ENCODE measurements at places on chromosomes 1 and 21.

DNA sequence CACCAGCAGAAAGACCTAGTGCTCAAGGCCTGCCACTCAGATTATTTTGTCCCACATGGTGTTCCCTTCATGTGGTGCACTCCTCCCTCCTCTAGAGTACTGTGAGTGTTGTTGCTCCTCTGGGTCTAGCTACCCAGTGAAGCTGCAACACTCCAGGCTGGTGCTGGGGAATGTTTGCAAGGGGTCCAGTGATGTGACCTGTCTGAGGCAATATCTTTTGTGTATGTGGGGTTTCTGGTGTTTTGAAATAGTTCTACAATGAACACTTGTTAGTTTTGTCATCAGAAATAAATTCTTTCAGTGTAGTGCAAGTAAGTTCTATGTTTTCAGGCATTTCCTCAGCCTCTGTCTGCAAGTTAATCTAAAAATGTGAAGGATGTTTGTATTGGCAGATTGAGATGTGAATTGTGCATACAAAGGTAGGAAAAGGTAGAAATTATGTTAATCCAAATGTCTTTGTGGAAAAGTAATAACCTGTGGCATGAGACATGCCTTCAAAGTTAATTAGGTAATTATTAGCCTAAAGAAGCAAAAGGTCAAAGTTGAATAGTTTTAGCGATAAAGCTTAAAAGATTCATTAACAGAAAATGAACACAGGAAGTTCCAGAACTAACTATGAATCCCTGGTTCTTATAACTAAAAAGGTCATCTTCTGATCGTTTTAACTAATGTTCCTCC lies 616.8 kb downstream of the LTN1 start:
- no peak for DNase-seq

GRCh38 chr1:150553392-150554085 lies 4.3 kb downstream of the ADAMTSL4 start:
- DNase-seq: no peak

- DNase-seq: no peak
These were observed 215.8 kb upstream of the JUN start for GRCh38 chr1:58999676-59000075.

GRCh38 chr1:75174031-75174760 lies 40.0 kb downstream of the LHX8 start:
- no peak for DNase-seq

- DNase-seq: no peak
These were observed 591 bp upstream of the KDM1A start for GRCh38 chr1:23018661-23019093.

DNA sequence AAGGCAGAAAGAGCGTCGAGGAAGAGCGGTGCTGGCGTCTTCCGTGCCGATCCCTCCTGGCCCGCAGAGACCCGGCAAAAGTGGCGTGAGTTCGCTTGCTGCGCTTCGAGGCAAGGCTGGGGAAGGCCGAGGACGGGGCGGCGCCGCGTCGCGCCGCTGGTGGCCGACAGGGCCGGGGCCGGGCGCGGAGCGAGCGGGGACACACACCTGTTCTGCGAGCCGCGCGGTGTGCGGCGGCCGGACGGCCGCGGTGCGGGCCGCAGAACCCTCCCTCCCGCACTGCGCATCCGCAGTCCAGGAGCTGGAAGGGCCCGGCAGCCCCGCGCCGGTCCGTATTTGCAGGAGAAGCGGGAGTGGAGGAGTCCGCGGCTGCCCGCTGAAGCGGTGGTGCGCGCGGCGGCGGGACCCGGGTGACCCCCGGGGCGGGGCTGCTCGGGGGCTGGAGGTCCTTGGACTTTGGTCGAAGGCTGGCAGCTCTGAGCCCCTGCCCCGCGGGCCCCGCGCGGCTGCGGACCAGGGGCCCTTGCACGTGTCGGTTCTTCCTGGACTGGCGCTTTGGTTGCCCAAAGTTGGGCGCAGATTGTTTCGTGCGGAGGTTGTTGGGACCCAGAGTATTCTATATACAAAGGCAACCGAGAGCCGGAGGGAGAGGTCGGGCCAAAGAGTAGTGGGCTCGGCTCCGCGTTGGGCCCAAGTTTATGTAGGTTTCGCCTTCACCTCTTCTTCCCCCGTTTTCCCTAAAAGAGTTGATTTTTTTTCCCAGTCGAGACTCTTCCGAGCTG lies 2.6 kb downstream of the RNF220 start:
- DNase-seq: no peak

DNA sequence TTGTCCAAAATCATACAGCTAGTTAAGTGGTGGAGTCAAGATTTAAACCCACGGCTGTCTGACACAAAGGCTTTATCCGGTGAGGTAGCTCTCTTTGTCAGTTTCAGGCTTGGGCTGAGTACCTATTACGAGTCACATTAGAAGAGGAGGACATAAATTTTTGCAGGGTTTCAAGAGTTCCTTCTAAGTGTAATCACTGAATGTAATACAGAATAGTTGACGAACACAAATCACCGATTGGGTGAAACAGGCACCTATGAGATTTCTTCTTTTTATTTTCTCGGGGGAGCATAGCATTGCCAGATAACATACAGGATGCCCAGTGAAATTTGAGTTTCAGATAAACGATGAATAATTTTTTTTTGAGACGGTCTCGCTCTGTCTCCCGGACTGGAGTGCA lies 847 bp downstream of the PSMD4 start:
- no peak for DNase-seq

- DNase-seq: no peak
These were observed 42.9 kb upstream of the DMRTB1 start for GRCh38 chr1:53416269-53416813.

- no peak for DNase-seq
These were observed 4.4 kb upstream of the FASLG start for GRCh38 chr1:172654535-172654934.

- no peak for DNase-seq
These were observed 9.6 kb downstream of the BTBD19 start for GRCh38 chr1:44817771-44818495.

GRCh38 chr21:38955495-38955894 lies 149.8 kb downstream of the ETS2 start:
- DNase-seq: no peak

DNA sequence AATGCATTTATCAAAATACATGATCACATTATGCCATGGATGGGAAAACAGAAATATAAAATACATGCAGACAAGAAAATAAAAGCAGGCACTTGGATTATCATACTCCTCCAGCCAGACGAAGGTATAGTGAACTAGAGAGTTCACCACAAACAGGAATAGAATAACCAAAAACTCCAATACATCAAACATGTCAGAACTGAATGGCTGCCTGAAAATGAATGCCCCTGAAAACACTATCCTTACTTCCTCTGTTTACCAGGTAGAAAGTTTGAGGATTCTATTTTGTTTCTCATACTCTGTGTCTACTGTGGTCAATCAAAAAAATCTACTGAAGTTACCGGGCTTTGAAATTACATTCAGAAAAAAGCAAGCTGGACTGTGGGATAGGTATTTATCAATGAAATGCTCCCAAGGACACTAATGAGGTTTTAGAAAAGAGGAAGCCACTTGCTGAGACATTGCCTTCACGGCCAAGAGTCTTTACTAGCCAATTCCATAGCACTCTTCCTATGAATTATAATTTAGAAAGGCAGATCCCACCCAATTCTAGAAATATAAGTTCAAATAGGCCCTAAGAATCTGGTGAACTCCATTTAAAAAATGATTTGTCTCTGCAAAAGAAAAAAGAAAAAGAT lies 197.7 kb downstream of the SMYD3 start:
- DNase-seq: no peak

DNA sequence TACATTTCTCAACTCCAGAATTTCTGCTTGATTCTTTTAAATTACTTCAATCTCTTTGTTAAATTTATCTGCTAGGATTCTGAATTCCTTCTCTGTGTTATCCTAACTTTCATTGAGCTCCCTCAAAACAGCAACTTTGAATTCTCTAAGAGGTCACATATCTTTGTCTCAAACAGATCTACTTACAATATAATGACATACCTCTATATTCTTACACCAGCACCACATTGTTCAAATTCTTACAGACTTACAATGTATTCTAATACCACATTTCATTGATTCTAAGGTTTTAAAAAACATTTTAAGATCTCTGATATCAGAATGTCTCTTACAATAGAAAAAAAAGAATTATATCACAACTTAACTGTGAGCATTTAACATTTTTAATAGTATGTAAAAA lies 77.4 kb downstream of the DIRAS3 start:
- no peak for DNase-seq

GRCh38 chr21:43880111-43880985 lies 15.3 kb downstream of the AGPAT3 start:
- DNase-seq: no peak

DNA sequence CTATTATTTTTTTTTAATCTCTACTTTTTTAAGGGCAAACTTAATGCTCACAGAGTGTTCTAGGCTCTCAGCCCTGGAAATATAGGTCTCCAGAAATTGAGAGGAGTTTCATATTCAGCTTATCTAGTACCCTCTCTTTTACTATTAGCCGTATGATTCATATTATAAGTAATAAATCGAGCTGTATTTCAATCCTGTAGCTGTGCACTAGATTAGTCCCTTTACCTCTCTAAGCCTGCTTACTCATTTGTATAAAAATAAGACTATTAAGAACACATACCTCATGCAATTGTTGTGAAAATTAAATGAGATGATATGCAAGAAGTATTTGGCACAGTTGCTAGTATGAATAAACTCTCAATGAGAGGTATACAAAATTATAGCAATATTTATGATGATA lies 128.2 kb upstream of the HOOK1 start:
- DNase-seq: no peak

DNA sequence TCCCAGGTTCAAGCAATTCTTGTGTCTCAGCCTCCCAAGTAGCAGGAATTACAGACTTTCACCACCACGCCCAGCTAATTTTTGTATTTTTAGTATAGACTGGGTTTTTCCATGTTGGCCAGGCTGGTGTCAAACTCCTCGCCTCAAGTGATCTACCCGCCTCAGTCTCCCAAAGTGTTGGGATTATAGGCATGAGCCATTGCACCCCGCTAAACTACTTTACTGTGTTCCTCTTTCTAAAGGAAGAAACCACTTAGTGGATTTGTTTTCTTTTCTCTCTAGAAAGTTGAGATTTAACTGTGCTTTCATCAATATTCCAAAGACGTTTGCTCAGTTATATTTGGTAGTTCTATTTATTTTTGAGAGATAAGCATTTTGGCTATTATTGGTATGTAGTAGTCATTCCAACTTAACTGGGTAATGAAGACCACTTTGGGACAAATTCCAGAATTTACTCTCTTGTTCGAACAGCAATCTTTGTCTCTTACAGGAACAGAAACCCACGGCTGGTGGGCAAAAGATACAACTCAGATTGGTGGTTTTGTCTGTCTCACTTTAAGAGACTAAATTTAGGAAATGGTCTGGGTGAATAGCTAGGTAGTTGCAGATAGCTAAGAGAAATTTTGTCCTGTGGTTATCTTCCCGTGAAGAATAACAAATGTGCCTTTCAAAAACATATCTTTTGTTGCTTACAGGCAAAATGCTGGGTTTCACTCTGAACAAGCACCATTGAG lies 103.5 kb upstream of the CD55 start:
- DNase-seq: no peak

DNA sequence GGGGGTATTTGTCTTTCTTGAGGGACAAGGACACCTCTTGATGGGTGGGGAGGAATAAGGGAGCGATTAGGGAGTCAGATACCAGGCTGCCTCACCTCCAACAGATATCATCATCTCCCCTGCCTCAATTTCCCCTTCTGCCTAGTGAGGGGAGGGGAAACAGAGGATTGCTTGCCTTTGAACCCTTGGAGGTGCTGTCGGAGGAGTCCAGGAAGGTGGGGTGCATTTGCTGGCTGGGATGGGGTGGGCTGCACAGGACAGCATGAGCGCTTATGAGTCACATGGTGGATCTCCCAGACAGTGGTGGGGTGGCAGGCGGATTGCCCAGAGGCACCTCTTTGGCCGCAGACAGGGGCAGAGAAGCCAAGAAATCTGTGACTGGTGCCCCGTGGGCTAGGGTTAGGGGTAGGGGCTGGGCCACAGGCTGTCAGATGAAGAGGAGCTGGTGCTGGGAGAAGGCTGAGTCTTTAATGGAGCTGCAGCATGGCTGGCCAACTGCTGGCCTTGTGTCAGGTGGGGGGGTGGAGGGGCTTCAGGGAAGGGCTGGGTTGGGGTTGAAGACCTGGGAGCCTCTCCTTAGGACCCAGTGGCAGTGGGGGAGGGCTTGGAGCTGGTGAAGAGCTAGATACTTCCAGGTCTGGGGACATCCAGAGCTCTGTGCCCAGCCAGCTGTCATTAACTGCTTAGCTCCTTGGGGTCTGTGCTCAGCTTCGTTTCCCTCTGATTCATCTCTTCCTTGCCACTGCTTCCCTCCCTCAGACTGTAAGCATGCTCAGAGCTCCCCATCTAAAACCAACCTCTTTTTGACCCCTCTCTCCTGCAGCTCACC lies 7.0 kb upstream of the ADORA1 start:
- no peak for DNase-seq

DNA sequence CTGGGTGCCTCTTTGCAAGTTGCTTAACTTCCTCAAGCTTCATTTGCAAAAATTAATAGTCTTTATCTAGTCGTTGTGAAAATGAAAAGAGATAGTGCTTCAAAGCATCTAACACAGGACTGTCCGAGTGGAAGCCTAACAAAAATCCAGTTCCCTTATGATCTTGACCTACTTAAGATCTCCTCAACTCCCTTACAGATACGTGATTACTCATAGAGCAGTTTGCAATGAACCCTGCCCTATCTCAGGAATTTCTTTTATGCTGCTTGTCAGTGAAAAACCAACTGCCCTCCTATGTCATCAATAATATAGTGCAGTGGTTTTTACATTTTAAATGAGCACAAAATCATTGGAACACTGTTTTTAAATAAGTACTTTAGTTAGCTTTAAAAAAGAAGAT lies 314.3 kb downstream of the BACH1 start:
- DNase-seq: no peak

DNA sequence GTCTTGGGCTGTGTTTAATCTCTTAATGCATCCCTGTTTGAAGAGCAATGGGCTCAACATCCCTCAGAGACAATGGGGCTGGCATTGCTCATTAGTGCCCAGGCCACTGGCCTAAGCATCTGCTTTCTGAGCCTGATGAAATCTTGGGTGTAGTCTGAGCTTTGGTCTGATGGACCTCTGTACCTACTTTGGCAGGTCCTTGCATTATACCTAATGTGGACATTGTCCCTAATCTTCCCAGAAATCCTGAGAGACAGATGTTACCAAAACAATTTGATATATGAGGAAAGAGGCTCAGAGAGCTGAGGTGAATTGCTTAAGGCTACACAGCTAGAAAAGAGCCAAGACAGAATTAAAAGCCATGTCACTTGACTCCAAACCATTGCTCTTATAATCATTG lies 95.0 kb downstream of the PTPRU start:
- DNase-seq: no peak

GRCh38 chr1:113031171-113031933 lies 41.6 kb upstream of the LRIG2 start:
- DNase-seq: no peak

All from stimulated activated CD8-positive, alpha-beta memory T cell treated with anti-CD3 and anti-CD28 coated beads, Interleukin-2, amount 100 ng/mL, for 1 hour (primary cell).